Pancreas (tissue), 10 donors: ENCODE measurements at places on chromosomes 6 and 20.

DNA sequence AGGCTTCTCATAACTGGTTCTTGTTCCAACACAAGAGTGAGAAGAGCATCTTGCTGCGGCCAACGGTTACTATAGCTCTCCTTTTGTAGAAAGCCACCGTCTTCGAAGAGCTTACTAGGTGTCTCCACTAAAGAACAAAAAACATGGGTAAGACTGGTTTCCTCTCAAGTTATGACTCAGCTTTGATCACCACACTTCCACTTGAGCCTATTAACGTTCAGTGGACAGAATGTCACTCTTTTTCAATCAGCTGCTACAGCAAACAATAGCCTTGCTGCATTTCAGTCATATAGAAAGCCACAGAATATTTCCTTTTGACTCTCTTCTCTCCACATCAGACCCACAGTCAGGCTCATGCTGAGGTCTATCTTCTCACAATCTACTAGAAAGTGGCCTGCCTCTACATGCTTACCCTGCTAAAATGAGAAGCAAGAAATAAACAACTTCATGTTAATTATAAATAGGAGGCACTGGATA lies 243.5 kb upstream of the PREP start:
- DNase-seq: no peak

DNA sequence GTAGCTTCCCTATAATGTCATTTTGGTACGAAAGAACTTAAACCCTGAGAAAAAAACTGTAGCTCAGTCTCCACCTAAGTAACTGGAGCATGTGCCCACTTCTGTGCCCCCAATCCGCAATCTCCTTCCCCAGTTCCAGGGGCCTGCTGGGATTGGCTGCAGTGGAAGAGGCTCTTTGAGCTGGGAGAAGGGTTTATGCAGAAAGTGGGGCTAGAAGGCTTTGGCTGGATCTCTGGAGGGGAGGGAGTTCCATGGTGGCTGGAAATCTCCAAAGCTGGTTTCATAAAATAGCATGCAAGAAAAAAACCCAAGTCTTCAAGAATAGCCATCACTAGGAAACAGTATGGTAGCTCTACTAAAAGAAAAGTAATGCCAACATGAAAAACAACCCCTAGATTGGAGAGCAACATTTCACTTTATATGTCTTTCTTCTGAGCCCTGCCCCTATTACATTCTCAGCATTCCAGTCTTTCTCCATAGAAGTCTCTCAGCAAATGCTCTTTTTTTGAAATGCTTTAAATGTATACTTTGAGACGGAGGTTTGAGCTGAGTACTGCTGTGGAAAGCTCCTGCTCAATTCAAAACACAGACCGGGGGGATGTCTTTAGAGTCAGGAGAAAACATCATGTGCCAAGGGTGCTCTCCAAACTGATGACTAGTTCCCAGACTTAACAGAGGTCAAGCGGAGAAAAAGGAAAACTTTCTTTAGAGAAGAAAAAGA lies 36.0 kb upstream of the FOXO3 start:
- DNase-seq: no peak

GRCh38 chr6:170542031-170542719 lies 10.9 kb downstream of the PSMB1 start:
- no peak for DNase-seq

- DNase-seq: no peak
Measured at GRCh38 chr6:80437221-80437620, 330.8 kb downstream of the BCKDHB start.

DNA sequence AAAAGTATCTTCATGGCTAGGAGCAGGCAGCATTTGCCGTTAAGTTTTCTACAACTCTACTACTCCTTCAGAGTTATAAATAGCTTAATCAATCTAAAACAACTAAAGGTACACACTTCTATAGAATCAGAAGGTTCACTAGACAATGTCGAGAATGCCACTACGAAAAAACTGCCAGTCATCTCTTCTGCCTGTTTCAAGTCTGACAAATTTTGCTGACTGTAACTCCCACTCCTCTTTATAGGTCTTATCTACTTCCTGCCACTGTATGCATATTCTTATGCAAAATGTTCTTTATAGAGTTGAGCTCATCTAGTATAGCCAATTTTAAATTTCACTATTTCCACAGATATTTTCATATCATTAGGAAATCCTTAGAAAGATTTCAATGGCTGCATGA lies 160.1 kb downstream of the EYS start:
- no peak for DNase-seq

- no peak for DNase-seq
Measured at GRCh38 chr6:133555685-133556084, 314.5 kb downstream of the EYA4 start.

- peak; percentile 33 for DNase-seq
Measured at GRCh38 chr20:63920226-63920625, 25.3 kb downstream of the DNAJC5 start.
